IMR-90 (cell line): ENCODE measurements at places on chromosomes 3 and 15. TPM values are rescaled to one million over a fixed set of nuclear protein-coding genes. Genes with fewer than 3 reads are reported as not detected.

GRCh38 chr3:83500422-83500821 lies 1458.4 kb upstream of the CADM2 start:
- no peak for DNase-seq
- no peaks in the 10 kb centered on the region for H3K27me3 ChIP-seq
- H3K4me3 ChIP-seq = no peak overlapping the region
- H3K27ac ChIP-seq = no peak overlapping the region
- H3K4me1 ChIP-seq = no peaks in the 10 kb centered on the region

DNA sequence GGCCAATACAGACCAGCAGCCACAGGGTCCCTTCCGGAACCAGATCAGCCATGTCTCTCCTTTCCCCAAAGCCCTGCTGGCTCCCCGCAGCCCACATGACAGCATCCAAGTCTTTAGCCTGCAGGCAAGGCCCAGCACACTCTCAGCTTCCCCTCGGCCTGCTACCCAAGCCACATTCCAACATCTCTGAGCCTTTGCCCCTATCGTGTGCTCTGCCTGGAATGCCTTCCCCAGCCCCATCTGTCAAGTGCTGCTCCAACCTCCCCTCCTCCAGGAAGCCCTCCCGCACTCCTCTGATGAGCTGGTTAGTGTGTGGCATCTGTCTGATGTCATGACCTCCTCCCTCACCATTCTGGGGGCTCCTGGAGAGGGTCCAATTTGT lies 8.5 kb downstream of the PLXND1 start:
- H3K27me3 ChIP-seq = no peaks in the 10 kb centered on the region
- DNase-seq = peak; percentile 50
- peaks cover 53% of the 10 kb centered on the region for H3K4me1 ChIP-seq
- peak overlapping the region; percentile 87 for H3K27ac ChIP-seq
- H3K4me3 ChIP-seq = no peak overlapping the region

DNA sequence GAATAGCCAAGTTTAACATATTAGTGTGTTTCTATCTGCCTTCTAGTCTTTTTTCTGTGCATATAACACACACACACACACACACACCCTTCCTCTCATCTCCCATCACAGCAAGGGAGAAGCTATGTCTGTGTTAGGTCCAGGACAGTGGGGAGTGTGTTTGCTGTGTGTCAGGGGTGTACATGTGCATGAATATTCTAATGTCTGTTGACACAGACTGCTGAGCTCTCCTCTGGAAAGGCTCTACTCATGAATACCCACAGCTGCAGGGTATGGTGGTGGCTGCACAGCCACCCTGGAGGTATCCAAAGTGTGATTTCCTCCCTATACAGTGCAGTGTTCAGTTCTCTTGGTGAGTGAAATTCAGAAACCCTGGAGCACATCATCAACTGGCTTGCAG lies 42.9 kb downstream of the ARNT2 start:
- peaks cover 8% of the 10 kb centered on the region for H3K4me1 ChIP-seq
- no peak for DNase-seq
- H3K4me3 ChIP-seq = no peak overlapping the region
- no peak overlapping the region for H3K27ac ChIP-seq
- no peaks in the 10 kb centered on the region for H3K27me3 ChIP-seq

DNA sequence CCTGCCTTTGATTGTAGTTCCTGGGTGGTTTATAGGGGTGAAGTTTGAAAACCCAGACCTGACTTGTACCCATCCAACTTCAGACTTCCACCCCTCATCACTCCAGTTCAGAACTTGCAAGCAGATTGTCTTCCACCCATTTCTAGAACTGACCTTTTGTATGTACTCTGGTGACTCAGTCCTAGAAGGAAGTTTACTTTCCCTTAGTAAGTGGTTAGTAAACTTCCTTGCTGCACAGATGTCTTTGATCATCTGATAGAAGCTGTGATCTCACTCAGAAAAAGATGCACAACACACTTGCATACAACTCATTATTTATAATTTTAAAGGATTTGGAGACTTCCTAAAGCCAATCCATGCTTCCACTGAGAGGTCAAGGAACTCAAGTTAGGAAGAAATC lies 368.0 kb downstream of the MFSD1 start:
- H3K4me1 ChIP-seq = 0 out of 2 replicates have a peak, but pooled peaks cover 2% of the 10 kb centered on the region
- H3K36me3 ChIP-seq = no peaks in the 10 kb centered on the region
- no peaks in the 10 kb centered on the region for H3K27me3 ChIP-seq
- no peak overlapping the region for H3K4me3 ChIP-seq
- no peak overlapping the region for H3K27ac ChIP-seq

DNA sequence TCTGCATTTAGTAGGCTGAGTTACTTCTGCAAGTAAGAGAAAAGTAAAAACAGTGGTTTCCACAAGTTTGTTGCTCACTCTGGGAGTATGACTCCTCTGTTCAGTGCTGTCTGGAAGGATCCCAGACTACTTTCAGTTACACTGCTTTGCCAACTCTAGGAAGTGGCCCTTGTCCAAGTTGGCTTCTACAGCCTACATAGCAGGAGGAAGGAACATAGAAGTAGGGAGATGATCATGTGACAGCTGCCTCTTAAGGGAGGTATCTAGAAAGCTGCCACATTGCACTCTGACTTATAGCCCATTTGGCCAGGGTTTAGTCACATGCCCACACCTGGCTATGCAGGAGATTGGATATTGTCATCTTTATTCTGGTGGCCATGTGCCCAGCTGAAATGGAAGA lies 298.1 kb downstream of the NSUN3 start:
- DNase-seq = no peak
- no peak overlapping the region for H3K27ac ChIP-seq
- no peaks in the 10 kb centered on the region for H3K36me3 ChIP-seq
- no peaks in the 10 kb centered on the region; the same call in 1 of the 2 replicates for H3K27me3 ChIP-seq
- no peaks in the 10 kb centered on the region for H3K4me1 ChIP-seq

GRCh38 chr3:13462822-13463221 lies 17.3 kb upstream of the HDAC11 start:
- no peak for DNase-seq
- no peaks in the 10 kb centered on the region for H3K4me1 ChIP-seq

- no peak for DNase-seq
- no peaks in the 10 kb centered on the region for H3K4me1 ChIP-seq
- no peaks in the 10 kb centered on the region for H3K36me3 ChIP-seq
- H3K27ac ChIP-seq = no peak overlapping the region
- H3K27me3 ChIP-seq = no peaks in the 10 kb centered on the region
These were observed 12.9 kb downstream of the VPS13C start for GRCh38 chr15:62047282-62047827.

GRCh38 chr3:193515966-193516365 lies 38.7 kb downstream of the ATP13A4 start:
- no peaks in the 10 kb centered on the region for H3K36me3 ChIP-seq
- no peak overlapping the region for H3K27ac ChIP-seq
- H3K4me1 ChIP-seq = no peaks in the 10 kb centered on the region
- H3K4me3 ChIP-seq = no peak overlapping the region

DNA sequence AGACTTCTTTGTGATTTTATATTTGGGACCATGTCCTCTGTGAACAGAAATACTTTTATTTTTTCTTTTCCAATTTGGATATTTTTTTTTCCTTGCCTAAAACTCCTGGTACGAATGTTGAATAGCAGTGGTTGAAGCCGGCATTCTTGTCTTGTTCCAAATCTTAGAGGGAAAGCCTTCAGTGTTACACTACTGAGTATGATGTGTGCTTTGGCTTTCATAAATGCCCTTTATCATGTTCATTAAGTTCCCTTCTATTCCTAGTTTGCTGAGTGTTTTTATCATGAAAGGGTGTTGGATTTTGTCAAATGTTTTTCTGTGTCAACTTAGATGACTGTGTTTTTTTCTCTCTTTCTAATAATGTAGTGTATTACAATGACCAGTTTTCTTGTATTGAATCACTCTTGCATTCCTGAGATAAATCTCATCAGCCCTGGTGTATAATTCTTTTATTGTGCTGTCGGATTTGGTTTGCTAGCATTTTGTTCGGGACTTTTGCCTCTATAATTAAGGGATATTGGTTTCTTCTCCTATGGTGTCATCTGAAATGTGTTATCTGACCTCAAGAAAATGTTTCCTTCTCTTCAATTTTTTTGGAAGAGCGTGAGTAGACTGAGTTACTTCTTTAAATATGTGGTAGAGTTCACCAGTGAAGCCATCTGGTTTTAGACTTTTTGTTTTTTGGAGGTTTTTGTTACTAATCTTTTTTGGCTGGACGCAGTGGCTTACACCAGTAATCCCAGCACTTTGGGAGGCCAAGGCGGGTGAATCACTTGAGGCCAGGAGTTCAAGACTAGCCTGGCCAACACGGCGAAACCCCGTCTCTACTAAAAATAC lies 33.3 kb downstream of the MAP1A start:
- peaks cover 1% of the 10 kb centered on the region; the same call in 1 of the 2 replicates for H3K4me1 ChIP-seq
- peak; percentile 59 for DNase-seq
- no peaks in the 10 kb centered on the region for H3K36me3 ChIP-seq

- DNase-seq = no peak
- no peaks in the 10 kb centered on the region for H3K27me3 ChIP-seq
- H3K4me3 ChIP-seq = no peak overlapping the region
- H3K36me3 ChIP-seq = no peaks in the 10 kb centered on the region
These were observed 65.8 kb downstream of the MYO5A start for GRCh38 chr15:52462806-52463360.

GRCh38 chr3:18623220-18623619 lies 198.1 kb upstream of the SATB1 start:
- no peaks in the 10 kb centered on the region for H3K4me1 ChIP-seq
- H3K4me3 ChIP-seq = no peak overlapping the region
- no peak overlapping the region for H3K27ac ChIP-seq
- no peaks in the 10 kb centered on the region for H3K36me3 ChIP-seq
- no peaks in the 10 kb centered on the region for H3K27me3 ChIP-seq
- no peak for DNase-seq

DNA sequence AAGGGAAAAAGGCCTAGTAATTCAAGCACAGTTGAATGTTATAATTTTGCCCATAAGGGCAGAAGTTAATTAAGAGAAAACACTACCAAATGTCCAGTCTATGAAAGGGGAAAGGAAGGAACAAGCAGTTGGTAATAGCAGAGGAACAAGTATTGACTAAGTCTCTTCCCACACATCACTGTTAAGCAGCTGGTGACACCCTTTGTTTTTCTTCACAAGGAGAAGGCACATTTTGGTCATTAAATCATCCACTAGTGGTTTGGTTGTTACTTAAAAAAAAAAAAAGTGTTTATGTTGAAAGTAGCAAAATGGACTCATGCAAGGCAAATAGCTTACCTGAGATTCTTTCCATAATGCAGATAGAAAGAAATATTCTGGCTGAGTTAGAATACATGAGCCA lies 321.4 kb upstream of the NECTIN3 start:
- H3K4me1 ChIP-seq = no peaks in the 10 kb centered on the region
- no peaks in the 10 kb centered on the region for H3K27me3 ChIP-seq
- DNase-seq = no peak
- no peak overlapping the region for H3K4me3 ChIP-seq
- no peaks in the 10 kb centered on the region for H3K36me3 ChIP-seq
- H3K27ac ChIP-seq = no peak overlapping the region

DNA sequence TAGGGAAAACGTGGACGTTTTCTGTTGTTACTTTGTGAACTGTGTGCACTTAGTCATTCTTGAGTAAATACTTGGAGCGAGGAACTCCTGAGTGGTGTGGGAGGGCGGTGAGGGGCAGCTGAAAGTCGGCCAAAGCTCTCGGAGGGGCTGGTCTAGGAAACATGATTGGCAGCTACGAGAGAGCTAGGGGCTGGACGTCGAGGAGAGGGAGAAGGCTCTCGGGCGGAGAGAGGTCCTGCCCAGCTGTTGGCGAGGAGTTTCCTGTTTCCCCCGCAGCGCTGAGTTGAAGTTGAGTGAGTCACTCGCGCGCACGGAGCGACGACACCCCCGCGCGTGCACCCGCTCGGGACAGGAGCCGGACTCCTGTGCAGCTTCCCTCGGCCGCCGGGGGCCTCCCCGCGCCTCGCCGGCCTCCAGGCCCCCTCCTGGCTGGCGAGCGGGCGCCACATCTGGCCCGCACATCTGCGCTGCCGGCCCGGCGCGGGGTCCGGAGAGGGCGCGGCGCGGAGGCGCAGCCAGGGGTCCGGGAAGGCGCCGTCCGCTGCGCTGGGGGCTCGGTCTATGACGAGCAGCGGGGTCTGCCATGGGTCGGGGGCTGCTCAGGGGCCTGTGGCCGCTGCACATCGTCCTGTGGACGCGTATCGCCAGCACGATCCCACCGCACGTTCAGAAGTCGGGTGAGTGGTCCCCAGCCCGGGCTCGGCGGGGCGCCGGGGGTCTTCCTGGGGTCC lies at the start of gene TGFBR2:
TSS of gene TGFBR2 (plus strand) at position 301 of the 731 bp plus-strand sequence. CDS start at position 584, 283 bp downstream.
- H3K27me3 ChIP-seq = no peaks in the 10 kb centered on the region
- peak within 1 kb of the TSS; percentile 96 for H3K27ac ChIP-seq
- H3K4me1 ChIP-seq = peaks cover 6% of the 10 kb centered on the region
- peak within 1 kb of the TSS; percentile 84 for H3K4me3 ChIP-seq
- peak; percentile 99 for DNase-seq

- H3K27ac ChIP-seq = no peak overlapping the region
- no peak overlapping the region for H3K4me3 ChIP-seq
- no peaks in the 10 kb centered on the region for H3K27me3 ChIP-seq
- peaks cover 2% of the 10 kb centered on the region; the same call in 1 of the 2 replicates for H3K36me3 ChIP-seq
- H3K4me1 ChIP-seq = no peaks in the 10 kb centered on the region
These were observed 51.9 kb downstream of the BBX start for GRCh38 chr3:107574650-107575049.

DNA sequence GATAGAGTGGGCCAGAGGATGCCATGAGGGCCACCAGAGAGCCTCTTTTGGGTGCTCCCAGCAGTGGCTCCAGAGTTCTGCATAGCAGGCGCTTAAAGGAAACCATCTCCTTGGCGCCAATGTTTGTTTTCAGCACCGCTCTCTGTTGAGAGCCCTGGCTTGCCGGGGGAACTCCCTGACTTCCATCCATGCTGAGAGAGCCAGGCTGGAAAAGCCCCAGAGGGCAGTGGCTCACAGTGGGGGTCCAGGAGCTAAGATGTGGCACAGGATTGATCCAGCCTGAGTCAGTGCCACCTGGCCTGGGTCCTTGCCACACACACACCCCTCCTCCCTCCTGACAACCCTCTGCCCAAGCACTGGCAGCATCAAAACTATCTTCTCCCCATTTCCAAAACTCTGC lies 50.4 kb upstream of the HACD2 start:
- H3K4me1 ChIP-seq = peaks cover 33% of the 10 kb centered on the region
- H3K36me3 ChIP-seq = peaks cover 73% of the 10 kb centered on the region
- no peaks in the 10 kb centered on the region for H3K27me3 ChIP-seq
- H3K27ac ChIP-seq = peak overlapping the region; percentile 78
- H3K4me3 ChIP-seq = no peak overlapping the region

DNA sequence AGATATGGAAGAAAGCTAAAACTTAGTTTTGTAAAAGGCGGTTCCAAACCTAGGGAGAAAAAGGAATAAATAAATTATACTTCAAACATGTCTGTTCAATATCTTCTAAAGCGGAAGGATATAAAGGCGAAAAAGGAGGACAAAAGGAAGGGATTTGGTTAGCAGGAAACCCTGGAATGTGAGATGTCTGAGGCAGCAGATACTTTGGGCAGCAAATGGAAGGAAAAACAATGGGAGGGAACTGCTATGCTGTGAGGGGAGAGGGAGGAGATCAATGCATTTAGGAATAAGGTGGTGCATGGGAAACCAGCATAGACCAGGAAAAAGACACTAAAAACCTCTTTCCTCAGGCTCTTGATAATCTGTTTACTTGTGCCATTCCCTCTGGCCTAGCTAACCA lies 120.8 kb downstream of the DNAH12 start:
- no peak overlapping the region for H3K27ac ChIP-seq
- H3K36me3 ChIP-seq = no peaks in the 10 kb centered on the region
- no peaks in the 10 kb centered on the region for H3K4me1 ChIP-seq
- no peak for DNase-seq
- H3K27me3 ChIP-seq = no peaks in the 10 kb centered on the region; the same call in 1 of the 2 replicates

GRCh38 chr3:173761161-173761560 lies 363.6 kb downstream of the NLGN1 start:
- no peak for DNase-seq
- H3K36me3 ChIP-seq = no peaks in the 10 kb centered on the region
- no peak overlapping the region for H3K27ac ChIP-seq
- no peaks in the 10 kb centered on the region for H3K4me1 ChIP-seq
- H3K4me3 ChIP-seq = no peak overlapping the region

PLCL2 gene
- 3.8 and 4.2 TPM in 2 replicates for total RNA-seq

IRAK2 gene
- 8.1 and 8.6 TPM in 2 replicates for total RNA-seq

CYP11A1 gene
- 0.18 and 0.28 TPM in 2 replicates for total RNA-seq

FOXB1 gene
- total RNA-seq = not detected in 2 replicates
